GM12892 (cell line): ENCODE measurements at places on chromosomes 7 and 10.

GRCh38 chr7:47785923-47786556, 162.2 kb downstream of the PKD1L1 start:
- DNase-seq = no peak

GRCh38 chr10:105993609-105994008, 1170.9 kb downstream of the SORCS1 start:
- no peak for DNase-seq

DNA sequence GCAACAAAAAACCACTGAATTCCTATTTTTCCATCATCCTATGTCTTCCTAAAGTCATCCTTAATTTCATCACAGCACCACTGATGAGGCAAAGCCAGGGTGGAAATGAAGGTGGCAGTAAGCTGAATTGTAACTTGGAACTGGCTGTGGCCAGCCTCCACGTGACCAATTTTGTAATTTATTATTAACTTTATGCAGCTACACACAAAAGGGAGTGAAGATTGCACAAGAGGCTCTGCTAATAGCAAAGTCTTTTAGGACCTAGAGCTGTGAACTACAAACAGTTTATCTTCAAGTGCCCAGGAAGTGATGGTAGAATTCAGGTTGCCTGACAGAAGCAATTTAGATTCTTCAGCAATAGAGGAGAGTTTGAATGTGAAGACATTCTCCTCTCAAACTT, 176.4 kb downstream of the CCDC71L start:
- no peak for DNase-seq

DNA sequence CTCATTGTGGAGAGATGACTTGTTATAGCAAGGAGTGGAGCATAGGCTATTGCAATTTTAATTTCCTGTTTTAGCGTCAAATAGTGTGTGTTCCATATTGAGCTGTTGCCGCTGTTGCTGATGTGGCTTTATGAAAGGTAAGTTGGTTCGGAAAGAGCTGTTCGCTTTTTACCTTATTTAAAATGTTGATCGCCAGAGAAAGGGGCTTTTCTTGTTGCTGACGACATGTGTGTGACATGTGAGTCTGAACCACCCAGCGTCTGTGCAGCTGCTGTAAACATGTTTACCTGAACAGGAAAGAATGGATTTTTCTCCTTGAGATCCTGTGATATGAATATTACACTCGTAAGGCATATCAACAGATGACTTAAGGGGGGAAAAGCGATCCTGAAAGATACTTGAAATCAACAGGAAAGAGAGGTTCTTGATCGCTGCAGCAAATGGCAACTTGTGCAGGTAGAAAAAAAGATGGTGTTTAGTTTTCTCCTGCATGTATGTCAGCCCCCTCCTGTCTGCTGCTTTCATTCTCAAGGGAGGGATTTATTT, 2.5 kb downstream of the ZEB1 start:
- no peak for DNase-seq

DNA sequence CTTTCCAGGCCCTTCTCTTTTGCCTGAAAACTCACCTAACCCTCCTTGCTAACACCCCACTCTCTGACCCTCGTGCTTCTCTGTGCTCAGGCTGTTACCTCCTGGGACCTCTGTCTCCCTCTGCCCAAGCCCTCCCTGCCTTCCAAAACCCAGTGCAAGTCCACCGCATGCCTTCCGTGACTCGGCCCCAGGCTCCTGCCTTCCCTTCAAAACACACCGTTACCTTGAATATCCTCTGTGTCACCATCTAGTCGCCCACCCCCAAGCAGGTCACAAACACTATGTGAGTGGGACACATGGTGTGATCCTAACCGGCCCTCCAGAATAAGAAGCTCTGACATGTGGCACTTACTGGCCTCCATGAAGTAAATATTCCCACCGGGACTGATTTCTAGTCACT, 176.7 kb downstream of the GRID1 start:
- DNase-seq = no peak

- DNase-seq = no peak
These were observed 33.7 kb downstream of the CTTNBP2 start for GRCh38 chr7:117839507-117839906.

GRCh38 chr7:11427686-11428273, 404.2 kb downstream of the THSD7A start:
- DNase-seq = no peak

GRCh38 chr10:47372726-47373125, 11.4 kb downstream of the ZNF488 start:
- DNase-seq = no peak

GRCh38 chr10:64261092-64261491, 739.9 kb downstream of the REEP3 start:
- DNase-seq = no peak

DNA sequence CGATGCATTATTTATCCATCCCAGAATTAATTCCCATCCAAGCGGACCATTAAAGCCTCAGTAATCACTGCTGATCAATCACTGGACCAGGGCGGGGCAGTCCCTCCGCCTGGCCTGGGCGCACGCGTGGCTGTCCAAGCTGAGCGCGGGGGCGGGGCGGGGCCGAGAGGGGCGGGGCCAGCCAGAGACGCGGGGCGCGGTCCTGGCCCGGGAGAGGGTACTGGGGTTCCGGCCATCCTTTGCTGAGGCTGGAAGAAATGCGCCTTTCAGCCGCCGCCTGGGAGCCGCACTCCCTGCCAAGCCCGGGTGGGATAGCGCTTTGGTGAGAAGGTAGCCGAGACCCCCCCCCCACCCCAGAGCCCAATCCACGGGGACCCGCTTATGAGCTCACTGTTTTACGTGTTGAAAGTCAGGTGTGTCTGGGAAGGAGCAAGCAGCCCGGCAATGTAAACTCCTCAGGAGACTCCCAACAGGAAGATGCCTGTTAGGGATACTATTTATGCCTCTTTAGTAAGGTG, at the start of gene ARHGAP22:
Gene ARHGAP22, minus strand, starts transcription at position 83 of the 518 bp plus-strand sequence. CDS start 277 bp downstream, outside the sequence.
- DNase-seq = peak; percentile 70

GRCh38 chr7:54781134-54781920, 22.3 kb upstream of the SEC61G start:
- DNase-seq = no peak

DNA sequence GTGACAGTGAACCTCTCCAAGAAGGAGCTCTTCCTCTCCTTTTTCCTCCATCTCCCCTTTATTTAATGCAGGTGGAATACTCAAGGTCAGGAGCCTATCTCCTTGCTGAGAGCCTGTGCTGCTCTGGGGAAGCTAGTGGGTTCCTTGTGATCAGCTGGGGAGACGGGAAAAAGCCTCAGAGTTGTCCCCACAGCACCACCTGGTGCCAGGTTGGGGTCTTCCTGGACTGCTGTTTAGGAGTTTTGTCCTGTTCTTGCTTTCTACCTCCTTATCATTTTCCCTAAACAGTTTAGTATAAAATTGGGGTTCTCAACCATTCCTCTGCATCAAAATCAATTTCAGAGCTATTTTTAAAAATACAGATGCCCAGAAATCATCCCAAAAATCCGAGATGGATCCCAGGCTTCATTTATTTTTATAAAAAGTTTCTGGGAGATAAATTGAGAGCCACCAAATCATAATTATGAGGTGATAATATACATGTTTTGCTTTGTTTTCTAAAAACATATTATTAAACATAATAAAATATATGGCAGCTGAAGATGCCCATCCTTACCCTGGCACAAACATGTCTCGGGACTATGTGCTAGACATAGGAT, 44.3 kb downstream of the MACC1 start:
- DNase-seq = peak; percentile 11

DNA sequence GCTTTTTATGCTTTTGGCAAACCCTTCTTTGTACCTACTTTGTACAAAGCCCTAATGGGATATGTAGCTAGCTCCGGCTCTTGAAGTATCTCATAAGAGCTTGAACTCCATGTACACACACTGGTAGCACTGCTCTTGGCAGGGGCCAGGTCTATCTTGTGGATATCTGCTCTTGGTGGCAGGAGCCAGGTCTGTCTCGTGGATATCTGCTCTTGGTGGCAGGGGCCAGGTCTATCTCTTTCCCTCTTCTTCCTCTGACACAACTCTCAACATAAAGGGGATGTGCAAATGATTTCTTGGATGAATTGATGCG, 91.9 kb downstream of the WNT2 start:
- no peak for DNase-seq

GRCh38 chr10:81865581-81865980, 9.4 kb upstream of the NRG3 start:
- DNase-seq = no peak

GRCh38 chr10:18875477-18875876, 173.1 kb upstream of the MALRD1 start:
- DNase-seq = no peak

DNA sequence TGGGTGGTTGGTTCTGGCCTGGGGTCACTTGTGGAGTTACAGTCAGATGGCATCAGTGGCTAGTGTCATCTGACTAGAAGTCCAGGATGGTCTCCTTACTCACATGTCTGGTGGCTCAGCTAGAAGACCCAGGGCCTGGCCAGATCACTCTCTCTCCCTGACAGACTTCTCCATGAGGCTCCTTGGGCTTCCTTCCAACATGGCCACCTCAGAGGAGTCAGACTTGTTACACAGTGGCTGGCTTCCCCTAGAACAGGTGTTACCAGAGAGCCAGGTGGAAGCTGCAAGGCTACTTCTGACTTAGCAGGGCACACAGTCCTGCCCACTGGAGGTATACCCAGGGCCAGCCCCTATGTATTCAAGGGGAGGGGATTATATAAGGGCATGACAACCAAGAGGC, 44.2 kb upstream of the MYL10 start:
- no peak for DNase-seq

- DNase-seq = no peak
These were observed 11.0 kb downstream of the TLL2 start for GRCh38 chr10:96502561-96503282.

DNA sequence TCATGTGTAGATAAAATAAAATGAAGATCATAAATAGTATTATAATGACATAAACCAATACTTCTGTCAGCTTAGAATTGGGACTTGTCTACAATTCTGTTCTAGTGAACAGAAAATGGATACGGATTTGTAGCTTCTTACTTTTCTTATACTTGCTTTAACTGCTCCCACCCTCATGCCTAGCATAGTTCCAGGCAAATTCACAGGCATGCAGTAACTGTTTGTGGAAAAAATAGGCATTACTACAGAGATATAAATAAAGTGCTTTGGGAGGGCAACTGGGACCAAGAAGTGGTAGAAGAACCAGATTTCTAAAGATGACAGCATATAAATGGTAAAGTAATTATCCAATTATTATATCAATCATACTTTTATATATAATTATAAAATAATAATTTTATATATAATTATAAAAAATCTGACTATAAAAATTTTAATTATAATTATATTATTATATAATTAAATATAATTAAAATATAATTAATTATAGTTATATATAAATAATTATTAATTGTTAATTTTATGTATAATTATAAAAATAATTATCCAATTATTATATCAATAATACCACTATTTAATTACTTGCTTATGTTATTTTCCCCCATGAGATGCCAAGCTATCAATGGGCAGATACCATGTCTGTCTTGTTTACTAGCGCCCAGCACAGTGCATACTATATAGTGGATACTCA, 144.1 kb downstream of the NOC3L start:
- no peak for DNase-seq

DNA sequence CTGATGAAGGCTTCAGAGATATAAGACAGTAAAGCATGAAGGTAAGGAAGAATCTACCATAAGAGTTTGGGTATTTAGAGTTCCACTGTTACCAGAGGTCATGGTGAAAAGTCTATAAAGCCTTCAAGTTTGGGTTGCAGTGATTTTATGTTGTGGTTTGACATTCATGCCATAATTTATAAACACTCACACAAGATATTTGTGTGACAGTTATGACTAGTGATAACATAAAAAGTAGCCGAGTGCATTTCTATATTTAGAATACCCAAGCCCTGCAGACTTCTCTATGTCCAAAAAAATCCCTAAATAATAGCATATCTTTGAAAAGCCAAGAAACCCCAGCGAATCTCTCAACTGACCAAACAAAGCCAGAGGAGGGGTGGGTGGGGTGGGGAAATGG, 229.9 kb downstream of the CXCL12 start:
- no peak for DNase-seq

- DNase-seq = no peak
These were observed 8.7 kb upstream of the MYL7 start for GRCh38 chr7:44149571-44150465.

DNA sequence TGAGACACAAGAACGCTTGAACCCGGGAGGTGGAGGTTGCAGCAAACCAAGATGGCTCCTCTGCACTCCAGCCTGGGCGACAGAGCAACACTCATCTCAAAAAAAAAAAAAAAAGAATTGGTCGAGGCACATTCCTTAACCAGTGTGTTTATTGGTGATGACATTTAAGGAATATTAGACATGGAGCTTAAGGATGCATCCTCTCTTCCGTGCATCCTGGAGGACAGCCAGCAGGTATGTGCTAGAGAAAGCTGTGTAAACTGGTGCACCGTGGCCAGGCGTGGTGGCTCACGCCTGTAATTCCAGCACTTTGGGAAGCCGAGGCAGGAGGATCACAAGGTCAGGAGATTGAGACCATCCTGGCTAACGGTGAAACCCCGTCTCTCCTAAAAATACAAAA, 11.8 kb downstream of the ZKSCAN1 start:
- no peak for DNase-seq

GRCh38 chr7:156529956-156530355, 110.6 kb upstream of the RNF32 start:
- no peak for DNase-seq

DNA sequence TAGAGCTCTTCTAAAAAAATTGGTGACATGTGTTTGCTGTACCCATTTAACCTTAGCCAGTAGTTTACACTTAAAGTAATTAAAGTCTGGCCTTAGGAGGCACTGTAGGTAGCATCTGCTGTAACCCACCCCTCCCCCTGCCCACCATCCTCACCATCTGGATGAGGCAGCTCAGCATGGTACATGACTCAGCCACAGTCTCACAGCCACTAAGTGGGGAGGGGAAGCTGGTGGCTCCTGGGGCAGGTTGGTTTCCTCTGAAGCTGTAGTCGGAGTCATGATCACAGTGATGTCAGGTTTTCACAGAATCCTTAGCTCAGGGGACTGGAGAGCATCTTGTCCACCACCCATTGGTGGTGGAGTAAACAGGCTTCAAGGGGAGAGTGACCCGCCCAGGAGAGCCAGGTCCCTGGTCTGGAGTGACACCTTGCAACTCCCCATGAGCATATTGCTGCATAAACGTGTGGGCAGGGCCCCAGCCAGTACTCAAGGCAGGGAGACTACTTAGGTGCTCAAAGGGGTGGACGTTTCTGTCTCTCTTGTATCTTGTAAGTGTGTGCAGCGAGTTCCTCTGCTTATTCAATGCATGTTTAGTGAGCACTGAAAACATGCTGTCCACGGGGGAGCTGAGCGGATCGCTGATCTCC, 125.9 kb downstream of the GRK5 start:
- no peak for DNase-seq

- DNase-seq = no peak
These were observed 18.6 kb downstream of the OPALIN start for GRCh38 chr10:96339956-96340904.
